NCI-H748 treated with DMSO at 0.1 percent for 48 hours (cell line): ENCODE measurements at places on chromosomes 11 and 22.

DNA sequence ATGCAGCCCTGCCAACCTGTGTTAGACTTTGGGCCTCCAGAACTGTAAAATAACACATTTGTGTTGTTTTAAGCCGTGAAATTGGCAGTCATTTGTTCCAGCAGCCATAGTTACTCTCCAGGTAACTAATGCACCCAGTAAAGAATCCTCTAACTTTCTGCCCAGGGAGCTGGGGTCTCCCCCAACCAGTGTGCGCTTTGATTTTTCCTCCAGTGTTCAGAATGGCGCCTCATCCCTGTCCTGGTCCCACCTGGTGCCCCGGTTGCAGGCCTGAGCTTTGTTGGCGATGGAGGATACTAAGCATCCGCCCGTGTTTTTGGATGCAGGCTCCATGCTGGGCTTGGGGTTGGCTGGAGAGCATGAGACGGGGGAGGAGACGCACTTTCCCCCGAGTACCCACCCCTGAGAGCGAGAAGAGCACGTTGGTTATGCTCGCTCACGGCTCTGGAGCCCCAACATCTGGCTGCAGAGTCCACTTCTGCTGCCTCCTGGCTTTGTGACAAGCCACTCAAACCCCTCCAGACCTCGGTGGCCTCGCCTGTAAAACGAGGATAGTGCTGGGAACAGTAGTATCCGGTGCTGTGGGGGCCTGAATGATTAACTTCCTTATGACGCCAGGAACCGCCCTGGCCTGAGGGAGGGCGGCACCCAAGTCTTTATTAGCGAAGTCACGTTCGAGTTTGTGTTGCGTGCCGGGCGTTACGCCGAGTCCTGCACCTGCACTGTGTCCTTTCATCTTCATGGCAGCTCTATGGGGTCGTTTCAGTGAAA, 25.8 kb downstream of the MRGPRD start:
- DNase-seq = no peak

- DNase-seq = no peak
These were observed 14.5 kb downstream of the ACP2 start for GRCh38 chr11:47233989-47234668.

GRCh38 chr11:73091521-73092305, 50.4 kb downstream of the FCHSD2 start:
- no peak for DNase-seq

DNA sequence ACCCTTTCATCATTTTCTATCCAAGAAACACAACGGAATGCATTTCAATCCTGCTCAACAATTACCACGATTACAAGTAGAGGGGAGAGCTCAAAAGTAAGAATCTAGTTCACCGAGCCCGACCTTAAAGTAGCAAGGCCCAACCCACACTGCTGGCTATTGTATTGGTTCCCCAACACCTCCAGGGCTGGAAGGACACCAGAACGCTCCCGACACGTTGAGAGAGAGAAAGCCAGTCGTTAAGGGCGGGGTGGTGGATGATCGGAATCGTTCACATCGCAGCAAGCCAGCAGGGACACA, 690 bp downstream of the CKAP5 start:
- no peak for DNase-seq

DNA sequence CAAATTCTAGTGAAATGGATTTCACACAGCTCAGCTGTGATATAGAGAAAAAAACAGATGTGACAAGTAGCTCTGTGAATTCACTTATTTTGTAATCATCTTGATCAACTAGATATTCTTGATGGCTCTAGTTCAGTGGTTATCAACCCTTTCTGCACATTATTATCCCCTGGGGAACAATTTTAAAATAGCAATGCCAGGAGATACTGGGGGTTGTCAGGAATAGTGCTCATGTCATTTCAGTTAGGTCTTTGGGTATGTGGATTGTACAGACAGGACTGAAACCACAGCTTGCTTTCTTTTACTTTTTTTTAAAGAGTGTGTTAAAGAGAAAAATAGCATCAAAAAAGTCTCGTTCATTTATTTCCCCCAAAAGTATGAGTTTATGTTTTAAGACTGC, 269.0 kb upstream of the PDGFD start:
- no peak for DNase-seq

DNA sequence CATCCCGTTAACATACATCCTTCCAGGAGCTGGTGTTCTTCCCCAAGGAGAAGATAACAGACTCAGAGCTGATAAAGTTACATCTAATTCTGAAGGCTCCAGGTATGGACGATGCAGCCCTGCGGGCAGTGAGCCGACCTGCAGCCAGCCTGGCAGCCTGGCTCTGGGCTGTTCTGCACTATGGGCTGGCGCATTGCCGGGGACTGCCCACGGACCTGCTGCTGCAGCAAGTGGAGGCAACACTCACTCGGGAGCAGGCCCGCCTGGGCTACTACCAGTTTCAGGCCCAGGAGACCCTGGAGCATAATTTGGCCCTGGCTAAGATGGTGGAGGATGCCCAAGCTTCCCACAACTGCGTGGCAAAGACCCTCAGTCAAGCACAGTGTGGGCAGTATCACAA, 39.7 kb downstream of the RRP8 start:
- no peak for DNase-seq

DNA sequence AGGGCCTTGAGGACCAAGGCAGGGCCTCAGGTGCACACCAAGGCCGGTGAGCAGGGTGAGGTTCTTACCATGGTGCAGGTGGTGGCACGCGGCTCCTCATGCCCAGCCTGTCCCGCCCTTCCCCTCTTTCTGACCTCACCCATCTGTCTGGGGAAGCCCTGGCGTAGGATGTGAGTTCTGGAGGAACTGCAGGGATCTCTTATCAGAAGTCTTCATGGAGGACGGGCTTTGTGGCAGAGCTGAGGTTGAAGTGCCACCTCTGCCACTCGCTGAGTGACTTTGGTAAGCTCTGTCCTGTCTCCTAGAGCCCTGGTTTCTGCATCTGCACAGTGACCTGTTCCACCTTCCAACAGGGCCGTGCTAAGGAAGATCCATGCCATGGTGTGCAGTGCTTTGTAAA, 49.1 kb downstream of the LRRC32 start:
- no peak for DNase-seq

- no peak for DNase-seq
These were observed 41.2 kb downstream of the DUSP8 start for GRCh38 chr11:1530686-1531448.

- no peak for DNase-seq
These were observed 78.1 kb upstream of the ALKBH3 start for GRCh38 chr11:43802509-43802908.

DNA sequence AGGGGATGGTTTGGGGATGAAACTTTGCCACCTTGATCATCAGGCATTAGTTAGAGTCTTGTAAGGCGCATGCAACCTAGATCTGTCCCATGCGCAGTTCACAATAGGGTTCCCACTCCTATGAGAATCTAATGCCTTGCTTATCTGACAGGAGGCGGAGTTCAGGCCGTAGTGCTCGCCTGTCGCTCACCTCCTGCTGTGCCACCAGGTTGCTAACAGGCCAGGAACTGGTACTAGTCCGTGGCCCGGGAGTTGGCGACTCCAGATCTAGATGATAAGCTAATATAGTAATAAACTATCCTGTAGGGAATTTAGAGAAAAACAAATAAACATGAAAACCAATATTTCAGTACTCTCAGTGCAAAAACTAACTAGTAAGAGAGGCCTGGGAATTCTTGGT, 155.4 kb upstream of the ANO5 start:
- DNase-seq = no peak

- no peak for DNase-seq
These were observed 6.8 kb downstream of the RNF214 start for GRCh38 chr11:117239295-117239694.

GRCh38 chr11:80420374-80420773, 979.5 kb upstream of the TENM4 start:
- no peak for DNase-seq

- DNase-seq = no peak
These were observed 4.7 kb downstream of the WNT7B start for GRCh38 chr22:45972091-45972888.

- DNase-seq = no peak
These were observed 17.5 kb downstream of the UQCR10 start for GRCh38 chr22:29784451-29785361.

DNA sequence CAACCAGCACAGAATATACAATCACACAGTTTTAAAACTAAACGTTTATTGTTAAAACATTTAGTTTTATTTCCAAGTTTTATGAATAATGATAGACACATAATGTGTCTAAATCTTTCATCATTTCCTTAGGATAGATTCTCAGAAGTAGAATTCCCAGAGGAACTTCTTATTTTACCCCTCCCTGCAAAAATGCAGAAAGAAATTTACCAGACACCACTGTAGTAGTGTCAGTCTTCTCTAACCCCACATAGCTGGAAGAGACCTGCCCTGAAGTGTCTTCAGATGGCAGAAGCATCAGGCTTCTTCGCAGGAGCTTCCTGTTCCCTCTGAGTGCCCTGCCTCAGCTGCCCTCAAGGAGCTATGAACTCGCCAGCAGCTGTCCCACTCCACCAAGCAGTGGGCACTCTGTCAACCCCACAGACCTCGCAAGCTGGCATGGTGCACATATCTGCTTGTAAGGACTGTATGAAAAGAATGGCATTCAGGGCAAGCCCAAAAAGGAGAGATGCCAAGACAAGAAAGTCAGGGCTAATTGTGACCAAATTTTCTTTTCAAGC, 28.5 kb upstream of the PAK1 start:
- DNase-seq = no peak
